ENCODE measurements at places on chromosomes 1 and 21.

- DNase-seq = no peak
Measured at GRCh38 chr1:54172614-54173599, 20.1 kb upstream of the CDCP2 start.

- DNase-seq = no peak
Measured at GRCh38 chr1:98221923-98222322, 301.1 kb upstream of the DPYD start.

DNA sequence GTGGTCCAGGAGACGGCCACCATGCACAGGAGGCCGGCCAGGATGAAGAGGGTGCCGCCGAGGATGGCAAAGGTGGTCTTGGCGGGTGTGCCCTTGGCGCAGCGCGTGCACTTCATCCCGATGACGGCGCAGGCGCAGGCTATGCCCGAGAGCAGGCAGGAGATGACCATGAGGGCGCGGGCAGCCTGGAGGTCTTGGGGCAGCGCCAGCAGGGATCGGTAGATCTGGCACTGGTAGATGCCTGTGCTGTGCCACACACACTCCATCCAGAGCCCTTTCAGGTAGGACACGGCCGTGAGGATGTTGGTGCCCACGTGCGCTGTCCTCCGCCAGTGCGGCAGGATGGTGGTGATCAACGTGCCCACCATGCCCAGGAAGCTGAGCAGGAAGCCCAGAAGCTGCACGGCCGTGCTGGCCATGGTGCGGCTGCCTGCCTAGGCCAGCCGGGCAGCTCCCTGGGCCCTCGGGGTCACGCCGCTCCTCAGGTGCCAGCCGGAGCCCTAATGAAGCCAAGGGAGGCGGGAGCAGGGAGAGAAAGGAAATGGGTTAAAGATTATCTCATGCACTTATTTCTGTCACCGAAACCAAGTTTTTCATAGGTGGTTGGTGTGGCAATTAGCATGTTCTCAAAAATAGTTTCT, 18.5 kb downstream of the CLDN14 start:
- no peak for DNase-seq

DNA sequence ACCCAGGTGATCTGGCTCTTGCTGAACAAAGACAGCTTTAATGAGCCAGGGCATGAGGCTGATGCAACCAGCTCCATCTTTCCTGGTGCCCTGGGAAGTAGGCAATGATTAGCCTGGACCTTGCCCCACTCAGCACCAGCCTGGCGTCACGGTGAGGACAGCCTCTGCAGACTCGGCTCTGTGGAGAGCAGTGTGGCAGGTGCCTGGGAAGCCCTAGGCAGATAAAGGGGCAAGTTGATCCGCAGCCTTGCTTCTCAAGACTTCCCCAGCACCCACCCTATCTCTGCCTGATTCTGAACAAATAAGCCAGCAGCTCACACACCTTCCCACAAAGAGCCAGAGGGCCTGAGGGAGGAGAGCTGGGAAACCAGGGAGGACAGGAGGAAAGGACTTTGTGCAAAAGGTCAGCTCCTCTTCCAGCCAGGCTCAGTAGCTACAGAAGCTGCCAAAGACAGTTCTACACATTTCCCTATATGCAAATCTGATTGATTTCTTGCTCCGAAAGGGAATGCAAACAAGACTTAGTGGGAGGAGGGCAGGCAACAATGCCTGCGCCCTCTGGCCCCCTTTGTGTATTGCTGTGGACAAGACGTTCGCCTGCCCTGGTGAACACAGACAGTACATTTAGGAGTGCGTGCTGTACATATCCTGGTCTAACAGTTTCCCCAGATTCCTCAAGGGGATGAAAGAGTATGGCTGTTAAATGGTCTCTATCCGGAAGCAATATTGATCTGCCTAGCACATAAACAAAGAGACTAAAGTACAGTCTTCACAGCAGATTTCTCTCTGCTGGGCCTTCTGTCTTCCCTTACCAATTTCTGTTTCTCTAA, 63.8 kb downstream of the BCAR3 start:
- DNase-seq = no peak
